ENCODE measurements at places on chromosomes 7 and 10.

DNA sequence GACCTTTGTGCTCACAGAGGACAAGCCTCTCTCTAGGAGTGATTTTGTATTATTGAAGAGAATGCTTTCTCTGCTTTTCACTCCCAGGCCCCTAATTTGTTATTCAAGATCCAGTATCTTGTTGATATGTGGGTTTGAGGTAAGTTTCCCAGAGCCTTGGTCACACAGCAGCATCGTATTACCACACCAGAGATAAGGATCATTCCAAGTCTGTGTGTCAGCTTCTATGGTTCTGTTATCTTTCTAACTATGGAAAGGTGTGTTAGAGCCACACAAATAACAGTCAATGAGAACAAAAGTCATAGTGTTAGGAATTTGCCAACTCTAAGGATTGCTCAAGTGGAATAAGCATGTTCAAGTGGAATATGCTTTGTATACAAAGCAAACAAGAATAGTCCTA lies 1208.3 kb downstream of the GATA3 start:
- no peak for DNase-seq

DNA sequence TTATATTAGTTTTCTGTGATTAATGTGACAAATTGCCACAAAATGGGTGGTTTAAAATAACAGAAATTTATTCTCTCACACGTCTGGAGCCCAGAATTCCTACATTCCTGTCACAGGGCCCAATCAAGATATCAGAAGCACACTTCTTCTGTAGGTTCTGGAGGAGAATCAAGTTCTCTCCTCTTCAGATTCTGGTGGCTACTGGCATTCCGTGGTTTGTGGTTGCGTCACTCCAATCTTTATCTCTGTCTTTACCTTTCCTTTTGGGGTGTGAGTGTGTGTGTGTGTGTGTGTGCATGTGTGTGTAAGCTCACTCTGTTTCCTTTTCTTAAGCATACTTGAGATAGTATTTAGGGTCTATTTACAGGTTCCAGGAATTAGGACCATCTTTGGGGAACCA lies 115.5 kb upstream of the DKK1 start:
- peak; percentile 15 for DNase-seq

- DNase-seq, result no peak
Measured at GRCh38 chr10:30999070-30999712, 32.5 kb downstream of the ZNF438 start.

- no peak for DNase-seq
Measured at GRCh38 chr7:30430276-30430675, 48.3 kb downstream of the NOD1 start.

- no peak for DNase-seq
Measured at GRCh38 chr7:141386881-141387280, 164.3 kb upstream of the AGK start.

GRCh38 chr7:84154991-84155781 lies 39.4 kb downstream of the SEMA3A start:
- DNase-seq, result no peak

- no peak for DNase-seq
Measured at GRCh38 chr7:30091987-30092386, 42.8 kb upstream of the MTURN start.

GRCh38 chr7:34850681-34851080 lies 186.6 kb downstream of the DPY19L1 start:
- DNase-seq, result no peak

- DNase-seq, result no peak
Measured at GRCh38 chr10:110216240-110216639, 8.8 kb downstream of the MXI1 start.

DNA sequence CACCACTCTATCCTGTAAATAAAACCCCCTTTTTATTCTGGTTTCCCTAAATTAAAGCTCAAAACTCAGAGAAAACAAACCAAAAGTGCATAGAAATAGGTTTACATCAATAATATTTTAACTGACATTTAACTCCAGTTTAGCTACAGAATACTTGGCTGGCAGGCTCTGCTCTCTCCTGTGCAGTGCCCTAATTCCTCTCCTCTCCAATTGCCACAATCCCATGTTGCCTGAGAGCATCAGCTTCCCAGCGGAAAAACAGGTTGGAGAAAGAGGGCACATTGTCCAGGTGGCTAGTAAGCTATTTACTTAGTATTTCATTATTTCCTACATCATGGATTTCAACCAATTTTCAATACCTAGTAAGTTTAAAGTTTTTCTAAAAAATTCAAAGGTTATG lies 8.7 kb downstream of the SEMA3E start:
- DNase-seq, result no peak

- no peak for DNase-seq
Measured at GRCh38 chr10:113047963-113048781, 98.1 kb downstream of the TCF7L2 start.

DNA sequence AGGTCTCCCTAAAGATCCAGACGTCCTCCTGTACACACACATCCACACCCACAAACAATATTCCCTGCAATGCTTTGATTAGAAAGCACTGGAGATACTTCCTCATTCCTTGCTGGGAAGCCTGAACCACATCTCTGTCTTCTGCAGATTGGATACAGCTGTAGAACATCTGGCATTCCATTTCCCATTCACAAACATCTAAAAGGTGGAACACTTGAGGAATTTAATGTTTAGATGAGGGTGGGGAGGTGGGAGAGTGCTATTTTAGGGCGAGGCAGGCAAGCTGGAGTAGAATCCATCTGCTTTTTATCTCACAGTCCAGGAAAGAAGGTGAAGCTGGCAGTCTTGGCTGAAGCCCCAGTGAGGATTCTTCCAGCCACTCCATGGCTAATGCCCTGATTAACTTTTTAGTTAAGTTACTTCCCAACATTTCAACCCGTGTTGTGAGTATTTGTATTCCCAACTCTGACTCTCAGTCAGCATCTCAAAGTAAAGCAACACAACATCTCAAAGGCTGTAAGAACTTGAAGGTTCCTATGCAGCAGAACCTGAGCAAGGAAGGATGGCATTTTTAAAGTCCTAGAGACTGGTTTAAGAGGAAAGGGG lies 46.1 kb downstream of the CYTH3 start:
- DNase-seq, result peak; percentile 79

GRCh38 chr7:28332046-28332445 lies 80.3 kb upstream of the CREB5 start:
- no peak for DNase-seq

DNA sequence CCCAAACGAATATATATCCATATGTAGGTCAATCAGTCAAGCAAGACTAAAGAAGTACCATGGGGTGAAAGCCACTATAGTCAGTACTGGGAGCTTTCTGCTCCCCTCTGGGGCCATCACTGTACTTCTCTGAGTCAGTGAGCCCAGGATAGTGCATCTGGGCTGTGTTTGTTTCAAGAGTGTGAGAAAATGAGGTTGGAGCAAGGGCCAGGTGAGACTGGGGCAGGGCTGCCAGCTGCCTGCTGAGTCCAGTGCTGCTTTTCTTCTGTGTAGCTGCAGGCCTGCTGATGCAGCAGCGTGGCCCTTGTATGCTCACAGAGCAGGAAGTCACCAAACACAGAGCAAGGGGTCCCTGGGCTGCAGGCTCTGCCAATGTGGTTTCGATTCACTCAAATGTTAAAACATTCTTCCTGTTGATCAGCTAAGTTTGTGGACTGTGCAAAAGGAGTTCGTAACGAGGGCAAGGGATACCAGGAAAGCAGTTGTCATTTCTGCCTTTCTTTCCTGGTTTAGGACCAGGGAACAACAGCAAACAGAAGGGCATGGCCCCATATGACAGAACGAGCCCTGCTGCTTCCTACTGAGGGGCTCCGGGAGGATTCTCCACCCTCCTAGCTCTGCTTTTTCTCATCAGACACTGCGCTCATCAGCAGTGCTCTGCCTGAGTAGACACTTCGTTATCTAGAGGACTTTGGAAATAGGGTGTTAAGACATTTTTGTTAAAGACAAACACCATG lies 65.4 kb upstream of the TNS3 start:
- no peak for DNase-seq

DNA sequence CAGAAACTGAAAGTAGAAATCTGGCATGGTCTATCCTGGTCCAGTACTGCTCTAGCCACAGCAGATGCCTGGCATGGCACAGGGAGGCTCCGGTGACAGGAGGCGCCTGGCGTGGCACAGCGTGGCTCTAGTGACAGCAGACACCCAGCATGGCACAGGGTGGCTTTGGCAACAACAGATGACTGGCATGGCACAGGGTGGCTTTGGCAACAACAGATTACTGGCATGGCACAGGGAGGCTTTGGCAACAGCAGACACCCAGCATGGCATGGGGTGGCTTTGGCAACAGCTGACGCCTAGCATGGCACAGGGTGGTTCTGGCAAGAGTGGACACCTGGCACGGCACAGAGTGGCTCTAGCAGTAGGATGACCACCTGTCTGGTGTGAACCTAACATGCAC lies 480.5 kb upstream of the FOXK1 start:
- no peak for DNase-seq

DNA sequence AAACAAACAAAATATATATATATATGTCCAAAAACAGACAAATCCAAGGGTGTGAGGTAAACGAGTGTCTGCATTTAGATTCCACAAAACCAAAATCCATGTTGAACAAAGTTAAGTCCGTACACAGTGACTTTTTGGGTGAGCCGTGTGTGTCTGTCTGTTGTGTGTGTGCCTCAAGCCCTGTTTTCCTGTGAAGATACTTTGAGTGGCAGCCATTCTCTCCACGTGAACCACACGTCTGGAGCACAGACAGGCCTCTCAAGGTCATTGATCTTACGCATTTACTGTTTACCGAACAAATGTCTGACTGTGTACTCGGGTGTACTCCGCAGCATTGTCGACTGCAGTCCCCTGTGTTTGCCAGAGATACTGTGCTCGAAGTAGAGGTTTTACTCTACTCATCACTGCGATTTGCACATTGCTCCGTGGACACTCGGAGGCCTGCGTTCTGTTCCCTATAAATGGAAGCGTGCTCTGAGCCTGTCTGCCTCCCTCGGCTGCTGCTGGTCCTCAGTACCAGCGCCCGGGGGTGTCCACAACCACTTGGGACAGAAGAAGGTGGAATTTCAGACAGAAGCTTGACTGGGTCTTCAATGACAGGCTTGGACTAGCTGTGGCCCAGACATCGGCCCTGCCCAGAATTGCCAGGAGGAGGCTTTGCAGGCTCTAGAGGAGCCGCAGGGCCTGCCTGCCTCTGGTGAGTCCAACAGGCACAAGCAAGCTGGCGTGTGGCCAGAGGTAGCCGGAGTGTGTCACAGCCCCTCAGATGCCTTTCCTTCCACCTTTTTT lies 22.1 kb downstream of the CYP17A1 start:
- no peak for DNase-seq

- peak; percentile 4 for DNase-seq
Measured at GRCh38 chr7:11557627-11558026, 274.4 kb downstream of the THSD7A start.

GRCh38 chr7:76340617-76341131 lies 18.1 kb downstream of the YWHAG start:
- no peak for DNase-seq

DNA sequence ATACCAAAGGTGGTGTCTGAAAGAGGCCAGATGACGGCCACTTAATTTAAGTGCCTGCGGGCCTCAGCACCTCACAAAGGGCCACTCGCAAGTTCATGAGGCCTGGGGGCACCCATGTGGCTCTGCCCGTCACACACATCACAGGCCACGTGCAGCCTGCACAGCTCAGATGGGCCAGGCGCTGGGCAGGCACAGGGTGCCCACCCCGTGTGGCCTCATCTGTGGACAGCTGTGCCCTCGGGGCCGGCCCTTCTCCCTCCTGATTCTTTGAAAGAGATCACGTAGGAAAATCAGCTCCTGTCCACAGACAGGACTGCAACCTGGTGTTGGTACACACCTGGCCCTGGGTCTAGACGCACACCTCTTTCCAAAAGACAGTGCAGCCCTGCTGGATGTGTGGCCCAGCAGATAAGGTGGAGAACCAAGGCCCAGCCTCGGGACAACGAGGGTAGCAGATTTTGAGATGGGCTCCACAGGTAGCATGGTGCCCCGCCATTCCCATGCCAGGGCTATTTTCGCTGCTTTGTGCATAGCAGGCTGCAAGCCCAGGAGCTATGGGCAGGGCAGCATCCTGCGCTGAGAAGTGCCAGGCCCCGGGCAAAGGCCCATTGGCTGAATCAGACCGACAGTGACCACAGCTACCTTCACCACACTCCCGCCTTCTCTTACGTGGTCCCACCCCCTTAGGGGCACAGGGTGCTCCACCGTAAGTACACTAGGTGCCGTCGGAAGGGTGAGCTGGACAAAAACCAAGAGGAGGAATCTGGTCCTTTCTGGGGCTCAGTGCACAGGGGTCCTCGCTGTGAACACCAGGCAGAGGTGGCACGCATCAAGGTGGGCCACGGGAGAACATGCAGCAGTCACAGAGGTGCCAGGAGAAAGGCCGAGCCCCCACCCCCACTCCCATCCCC lies 124.5 kb downstream of the EBF3 start:
- DNase-seq, result no peak

GRCh38 chr7:74002474-74003017 lies 25.4 kb upstream of the ELN start:
- DNase-seq, result no peak

GRCh38 chr10:15632456-15633091 lies 87.1 kb downstream of the ITGA8 start:
- no peak for DNase-seq

GRCh38 chr7:120089968-120090367 lies 183.0 kb upstream of the KCND2 start:
- no peak for DNase-seq

- DNase-seq, result peak; percentile 50
Measured at GRCh38 chr10:77919713-77920108, 6.8 kb downstream of the DLG5 start.

DNA sequence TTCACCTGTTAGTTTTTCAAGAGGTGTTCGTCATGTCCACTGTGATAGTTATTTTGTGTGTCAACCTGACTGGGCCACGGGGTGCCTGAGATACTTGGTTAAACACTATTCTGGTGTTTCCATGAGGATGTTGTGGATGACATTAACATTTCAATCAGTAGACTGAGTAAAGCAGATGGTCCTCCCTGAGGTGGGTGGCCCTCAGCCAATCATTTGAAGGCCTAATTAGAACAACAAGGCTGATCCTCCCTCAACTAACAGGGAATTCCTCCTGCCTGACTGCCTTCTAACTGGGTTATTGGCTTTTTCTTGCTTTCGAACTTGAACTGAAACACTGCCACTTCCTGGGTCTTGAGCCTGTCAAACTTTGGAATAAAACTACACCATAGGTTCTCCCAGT lies 75.8 kb downstream of the ENO4 start:
- DNase-seq, result no peak

DNA sequence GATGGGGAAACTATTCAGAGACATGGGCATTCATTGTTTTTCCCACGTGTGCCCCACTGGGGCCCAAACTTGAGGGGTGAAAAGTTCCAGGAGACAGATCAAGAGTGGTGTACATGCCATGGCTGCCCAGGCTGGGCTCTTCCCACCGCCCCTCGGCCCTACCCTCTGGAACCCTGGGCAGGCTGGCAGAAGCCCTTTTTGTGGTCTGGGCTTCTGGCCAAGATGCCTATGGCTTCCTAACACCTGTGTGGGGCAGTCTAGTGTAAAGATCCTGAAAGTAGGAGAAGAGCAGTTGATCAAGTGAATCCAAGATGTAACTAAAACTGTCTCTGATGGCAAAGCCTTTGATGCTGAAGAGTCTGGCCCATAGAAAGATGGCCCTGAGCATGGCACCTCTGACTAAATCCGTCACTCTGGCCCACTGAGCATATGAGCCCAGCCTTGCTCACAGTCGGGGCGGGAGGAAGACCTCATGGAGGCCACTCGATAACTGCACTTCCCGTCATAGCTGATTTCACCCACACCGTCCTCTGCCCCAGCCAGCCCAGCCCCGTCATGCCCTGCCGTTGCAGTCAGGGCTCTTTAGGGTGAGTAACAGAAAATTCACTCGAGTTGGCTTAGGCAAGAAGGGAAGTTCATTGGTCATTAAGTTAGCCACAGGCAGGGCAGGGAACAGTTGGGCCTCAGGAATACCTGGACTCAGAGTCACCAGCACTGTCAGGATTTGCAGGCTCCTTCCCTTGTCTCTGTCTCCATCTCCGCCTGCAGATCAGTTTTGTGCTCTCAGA lies 37.9 kb upstream of the MTPAP start:
- DNase-seq, result no peak
